Esophagus squamous epithelium (tissue), 5 donors: ENCODE measurements at places on chromosomes 7 and 10.
A peak's percentile ranks its signal among the peaks of the same experiment; 100 is the strongest.

- H3K4me3 ChIP-seq = no peak overlapping the region
- H3K4me1 ChIP-seq = peaks cover 41% of the 10 kb centered on the region
- H3K27ac ChIP-seq = peak overlapping the region; percentile 27
- H3K36me3 ChIP-seq = no peaks in the 10 kb centered on the region
- DNase-seq = no peak
Measured at GRCh38 chr10:88893611-88894010, 13.6 kb downstream of the STAMBPL1 start.

DNA sequence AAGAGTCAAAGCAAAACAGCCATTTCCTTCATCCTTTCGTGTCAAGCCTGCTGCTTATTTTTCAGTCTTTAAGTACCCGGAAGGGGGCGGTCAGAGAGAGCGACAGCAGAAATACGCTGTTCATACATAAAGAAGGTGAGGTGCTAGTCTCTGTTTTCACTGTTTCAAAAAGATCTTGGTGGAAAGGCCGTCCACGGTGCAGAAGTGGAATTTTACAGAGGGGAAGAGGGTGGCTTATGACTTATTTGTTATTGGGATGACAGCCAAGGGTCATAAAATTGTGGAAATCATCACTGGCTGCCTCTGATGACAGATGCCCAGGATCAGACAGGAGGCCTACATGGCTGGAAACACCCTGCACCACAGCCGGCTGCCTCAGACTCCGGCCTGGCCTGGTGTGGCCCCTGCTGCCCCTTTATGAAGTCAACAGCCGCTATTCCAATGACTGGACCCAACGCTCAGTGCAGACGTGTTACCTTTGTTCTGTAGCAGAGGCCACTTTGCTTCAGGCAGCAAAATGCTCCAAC lies 57.0 kb downstream of the HIPK2 start:
- H3K4me1 ChIP-seq = peaks cover 55% of the 10 kb centered on the region
- no peaks in the 10 kb centered on the region for H3K27me3 ChIP-seq

GRCh38 chr7:4073750-4074149 lies 608.3 kb upstream of the FOXK1 start:
- H3K27me3 ChIP-seq = no peaks in the 10 kb centered on the region
- H3K4me1 ChIP-seq = no peaks in the 10 kb centered on the region
- H3K4me3 ChIP-seq = no peak overlapping the region
- no peaks in the 10 kb centered on the region for H3K36me3 ChIP-seq
- H3K27ac ChIP-seq = no peak overlapping the region
- no peak for DNase-seq

GRCh38 chr7:98334081-98334480 lies 52.6 kb downstream of the BRI3 start:
- no peaks in the 10 kb centered on the region for H3K36me3 ChIP-seq
- no peaks in the 10 kb centered on the region for H3K4me1 ChIP-seq
- H3K27me3 ChIP-seq = no peaks in the 10 kb centered on the region
- no peak overlapping the region for H3K4me3 ChIP-seq
- no peak overlapping the region for H3K27ac ChIP-seq
- DNase-seq = no peak

GRCh38 chr10:70295321-70295720 lies 11.5 kb upstream of the NPFFR1 start:
- peaks cover 11% of the 10 kb centered on the region for H3K4me1 ChIP-seq
- H3K4me3 ChIP-seq = no peak overlapping the region
- no peak for DNase-seq

GRCh38 chr10:8273749-8274148 lies 219.3 kb downstream of the GATA3 start:
- H3K27me3 ChIP-seq = no peaks in the 10 kb centered on the region
- no peaks in the 10 kb centered on the region for H3K36me3 ChIP-seq

DNA sequence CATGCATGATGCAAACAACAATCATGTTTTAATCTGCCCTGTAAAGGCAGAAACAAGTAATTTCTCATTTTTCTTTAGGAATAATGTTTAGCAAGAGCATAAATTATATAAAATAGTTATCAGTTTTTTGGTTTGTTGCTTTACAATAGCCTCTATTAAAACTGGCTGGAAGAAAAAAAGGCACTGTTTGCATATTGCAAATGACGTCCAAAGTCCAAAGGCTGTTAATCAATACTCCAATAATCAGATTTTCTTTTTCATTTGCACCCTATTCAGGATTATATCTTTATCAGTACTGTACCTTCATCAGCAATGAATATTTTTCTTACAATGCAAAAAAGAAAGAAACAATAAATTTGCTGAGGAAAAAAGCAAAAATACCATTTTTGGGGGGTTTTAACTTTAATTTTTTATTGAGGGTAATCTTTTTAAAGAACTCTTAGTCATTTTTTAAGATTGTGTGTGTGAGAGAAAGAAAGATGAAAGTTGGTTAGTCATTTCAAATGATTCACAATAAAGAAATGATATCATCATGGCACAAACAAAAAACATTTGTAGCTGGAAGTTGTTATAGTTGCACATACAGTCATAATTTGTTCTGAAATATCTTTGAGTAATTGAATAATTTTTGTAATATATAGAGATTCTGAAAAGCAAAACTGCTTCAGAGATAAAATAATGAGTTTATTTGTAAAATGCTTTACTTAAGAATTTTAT lies 44.4 kb upstream of the AKR1C2 start:
- H3K27me3 ChIP-seq = no peaks in the 10 kb centered on the region
- H3K4me1 ChIP-seq = peaks cover 3% of the 10 kb centered on the region
- H3K36me3 ChIP-seq = no peaks in the 10 kb centered on the region
- no peak for DNase-seq

GRCh38 chr7:7641129-7641663 lies 644 bp downstream of the UMAD1 start:
- H3K27me3 ChIP-seq = no peaks in the 10 kb centered on the region
- H3K36me3 ChIP-seq = no peaks in the 10 kb centered on the region
- no peak for DNase-seq
- peak overlapping the region; percentile 98 for H3K27ac ChIP-seq
- H3K4me1 ChIP-seq = peaks cover 7% of the 10 kb centered on the region

GRCh38 chr10:135601-136464 lies 578 bp downstream of the ZMYND11 start:
- peak overlapping the region; percentile 68 for H3K4me3 ChIP-seq
- H3K27ac ChIP-seq = peak overlapping the region; percentile 97
- no peaks in the 10 kb centered on the region for H3K36me3 ChIP-seq
- H3K27me3 ChIP-seq = no peaks in the 10 kb centered on the region
- H3K4me1 ChIP-seq = peaks cover 15% of the 10 kb centered on the region

GRCh38 chr10:76086761-76087639 lies 655.6 kb downstream of the LRMDA start:
- no peak overlapping the region for H3K27ac ChIP-seq
- H3K4me3 ChIP-seq = peak overlapping the region; percentile 15
- H3K4me1 ChIP-seq = no peaks in the 10 kb centered on the region
- no peaks in the 10 kb centered on the region for H3K36me3 ChIP-seq
- DNase-seq = no peak

DNA sequence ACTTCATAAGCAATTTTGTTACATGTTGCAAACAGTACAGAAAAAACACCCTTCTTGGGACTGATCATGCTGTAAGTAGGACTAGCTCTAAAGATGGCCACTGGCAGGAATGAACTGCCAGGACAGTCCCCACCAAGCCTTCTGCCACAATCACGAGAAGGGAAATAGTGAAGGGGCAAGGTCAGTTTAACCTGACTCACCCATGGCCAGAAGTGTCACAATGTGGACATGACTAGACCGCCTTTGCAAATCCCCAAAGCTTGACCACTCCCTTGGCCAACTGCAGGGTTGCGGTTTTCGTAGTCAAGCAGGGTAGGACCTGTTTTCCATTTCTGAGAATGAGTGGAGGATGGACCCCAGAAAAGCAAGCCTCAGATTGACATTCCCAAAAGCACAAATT lies 19.4 kb upstream of the FRAT2 start:
- peaks cover 5% of the 10 kb centered on the region for H3K36me3 ChIP-seq
- H3K4me1 ChIP-seq = peaks cover 7% of the 10 kb centered on the region
- no peak overlapping the region for H3K4me3 ChIP-seq

DNA sequence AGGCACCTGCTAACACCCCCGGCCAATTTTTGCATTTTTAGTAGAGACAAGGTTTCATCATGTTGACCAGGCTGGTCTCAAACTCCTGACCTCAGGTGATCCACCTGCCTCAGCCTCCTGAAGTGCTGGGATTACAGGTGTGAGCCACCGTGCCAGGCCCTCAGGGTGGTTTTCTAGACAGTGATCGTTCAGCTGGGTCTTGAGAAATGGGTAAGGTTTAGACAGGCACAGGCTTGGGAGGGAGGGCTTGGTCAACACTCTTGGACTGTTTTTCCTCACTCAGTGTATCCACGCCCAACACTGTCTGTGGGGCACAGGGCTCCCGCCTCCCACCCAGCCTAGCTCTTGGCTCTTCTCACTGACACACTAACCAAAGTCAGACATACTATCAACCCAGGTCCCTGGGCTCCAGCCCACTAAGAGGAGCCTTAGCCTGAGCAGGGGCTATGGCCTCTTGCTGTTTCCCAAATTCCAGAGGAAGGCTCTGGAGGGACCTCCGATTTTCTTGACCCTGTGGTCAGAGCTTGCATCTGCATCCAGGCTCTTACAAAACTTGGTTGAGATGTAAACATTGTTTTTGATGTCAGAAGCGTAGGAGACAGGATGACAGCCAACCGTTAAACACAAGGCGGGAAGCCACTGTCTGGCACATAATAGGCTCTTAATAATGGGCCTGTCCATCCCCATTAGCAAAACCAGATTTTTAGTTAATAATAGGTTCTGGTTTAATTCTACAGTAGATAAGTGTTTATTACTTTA lies 143.9 kb downstream of the PRKAG2 start:
- peaks cover 60% of the 10 kb centered on the region for H3K27me3 ChIP-seq
- H3K36me3 ChIP-seq = no peaks in the 10 kb centered on the region
- H3K4me3 ChIP-seq = no peak overlapping the region
- H3K27ac ChIP-seq = no peak overlapping the region
- no peak for DNase-seq

DNA sequence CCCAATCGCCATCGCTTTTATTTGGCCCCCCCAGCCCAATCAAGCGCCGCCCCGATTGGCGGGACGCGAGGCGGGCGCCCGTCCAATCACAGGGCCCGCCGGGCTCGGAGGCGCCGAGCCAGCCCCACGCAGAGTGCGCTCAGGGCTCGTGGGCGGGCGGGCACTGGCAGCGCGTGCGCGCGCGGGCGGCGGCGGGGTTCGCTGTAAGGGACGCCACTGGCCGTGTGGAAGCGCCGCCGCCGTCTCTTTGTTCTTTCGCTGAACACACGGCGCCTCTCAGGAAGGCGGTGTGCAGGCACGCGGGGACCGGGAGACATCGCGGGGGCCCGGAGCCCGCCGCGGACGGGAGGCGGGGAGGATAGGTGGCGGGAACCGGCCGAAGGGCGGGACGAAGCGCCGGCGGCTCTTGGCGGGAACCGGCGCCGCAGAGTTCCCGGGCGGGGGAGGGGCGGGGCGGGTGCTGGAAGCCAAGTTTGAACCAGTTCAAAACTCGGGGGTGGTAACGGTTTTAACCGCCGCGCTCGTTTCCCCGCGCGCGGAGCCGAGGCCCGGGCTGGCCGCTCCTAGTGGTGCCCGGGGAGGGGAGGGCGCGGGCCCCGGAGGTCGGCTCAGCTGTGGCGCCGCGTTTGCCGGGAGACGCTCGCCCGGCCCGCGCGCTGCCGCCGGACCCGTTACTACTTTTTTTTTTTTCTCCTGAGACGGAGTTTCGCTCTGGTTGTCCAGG lies 370 bp upstream of the EZH2 start:
- peaks cover 9% of the 10 kb centered on the region for H3K4me1 ChIP-seq
- DNase-seq = peak; percentile 48
- H3K27ac ChIP-seq = peak overlapping the region; percentile 96
- H3K4me3 ChIP-seq = peak overlapping the region; percentile 88
- H3K27me3 ChIP-seq = no peaks in the 10 kb centered on the region
- H3K36me3 ChIP-seq = no peaks in the 10 kb centered on the region

DNA sequence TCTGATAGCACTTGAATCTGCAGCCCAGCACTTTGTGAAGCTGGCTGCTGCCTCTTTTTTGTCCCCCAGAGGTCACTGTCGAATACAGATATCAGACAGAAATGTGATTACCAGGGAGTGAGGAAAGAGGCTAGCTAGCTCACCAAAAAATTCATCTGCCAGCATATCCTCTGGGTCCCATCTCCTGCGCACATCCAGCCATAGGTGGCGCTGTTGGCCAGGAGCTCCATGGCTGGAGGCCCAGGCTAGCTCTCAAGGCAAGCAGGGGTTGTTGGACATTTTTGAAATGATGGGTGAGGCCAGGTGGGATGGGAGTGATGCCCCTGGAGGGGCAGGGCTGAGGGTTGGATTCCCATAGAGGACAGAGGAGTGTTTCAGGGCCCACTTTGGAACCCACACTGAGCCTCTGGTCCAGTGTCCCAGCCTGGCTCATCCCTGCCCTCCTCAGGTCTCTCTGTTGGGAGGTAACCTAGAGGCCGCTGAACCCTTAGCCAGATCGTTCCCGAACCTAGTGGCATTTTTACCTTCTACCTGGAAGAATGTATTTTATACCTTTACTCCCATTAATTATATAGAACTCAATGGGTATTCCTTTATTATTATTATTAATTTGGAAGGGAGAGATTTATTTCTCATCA lies 14.8 kb downstream of the DPCD start:
- no peak overlapping the region for H3K27ac ChIP-seq
- H3K4me1 ChIP-seq = no peaks in the 10 kb centered on the region

GRCh38 chr7:114977277-114977676 lies 55.4 kb downstream of the MDFIC start:
- H3K4me1 ChIP-seq = peaks cover 23% of the 10 kb centered on the region
- no peak for DNase-seq
- no peak overlapping the region for H3K27ac ChIP-seq
- H3K4me3 ChIP-seq = no peak overlapping the region
- no peaks in the 10 kb centered on the region for H3K27me3 ChIP-seq
- H3K36me3 ChIP-seq = no peaks in the 10 kb centered on the region

- DNase-seq = no peak
- no peaks in the 10 kb centered on the region for H3K4me1 ChIP-seq
- H3K27ac ChIP-seq = no peak overlapping the region
- peaks cover 29% of the 10 kb centered on the region for H3K36me3 ChIP-seq
Measured at GRCh38 chr7:16710651-16711050, 42.9 kb upstream of the TSPAN13 start.

DNA sequence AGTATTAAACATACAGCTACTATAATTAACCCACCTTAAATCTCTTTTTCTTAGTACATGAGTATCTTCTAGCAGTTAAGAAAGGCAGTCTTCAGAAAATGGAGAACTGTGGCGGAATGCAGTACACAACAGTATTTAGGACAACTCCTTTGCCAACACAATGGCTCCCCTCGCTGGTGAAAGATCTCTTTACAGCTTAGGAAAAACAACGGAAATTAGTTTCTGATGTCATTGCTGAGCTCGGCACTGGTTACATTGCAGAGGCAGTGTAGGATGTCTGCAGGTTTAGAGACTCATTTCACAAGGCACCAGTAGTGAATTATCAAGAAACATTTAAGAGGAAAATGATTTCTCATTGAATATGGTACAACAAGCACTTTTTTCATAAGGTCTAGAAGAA lies 43.4 kb downstream of the GLRX3 start:
- DNase-seq = no peak
- no peak overlapping the region for H3K4me3 ChIP-seq
- H3K27ac ChIP-seq = no peak overlapping the region
- H3K27me3 ChIP-seq = no peaks in the 10 kb centered on the region
- H3K4me1 ChIP-seq = peaks cover 7% of the 10 kb centered on the region

GRCh38 chr7:91866599-91867148 lies 13.8 kb downstream of the MTERF1 start:
- no peak overlapping the region for H3K4me3 ChIP-seq
- DNase-seq = no peak
- H3K36me3 ChIP-seq = no peaks in the 10 kb centered on the region
- H3K27ac ChIP-seq = no peak overlapping the region
